ENCODE measurements at places on chromosomes 3 and 15.

DNA sequence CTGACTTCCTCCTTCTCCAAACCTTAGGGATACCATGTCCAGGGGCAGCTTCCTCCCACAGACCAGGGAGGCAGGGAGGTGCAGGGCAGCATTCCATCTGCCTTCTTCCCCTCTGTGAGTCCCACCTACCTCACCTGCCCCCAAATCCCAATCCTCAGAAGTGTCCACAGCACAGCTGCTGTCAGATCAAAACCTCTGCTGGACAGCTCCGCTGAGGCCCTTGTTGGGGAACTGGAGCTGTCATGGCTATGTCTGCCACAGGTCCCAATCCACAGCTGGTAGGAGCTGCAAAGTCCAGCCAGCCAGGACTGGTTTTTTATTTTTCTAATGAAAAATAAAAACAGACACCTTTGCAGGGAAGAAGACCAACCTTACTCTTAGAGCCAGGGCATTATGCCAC is 40.7 kb upstream of the TBC1D21 start:
- no peak for DNase-seq

DNA sequence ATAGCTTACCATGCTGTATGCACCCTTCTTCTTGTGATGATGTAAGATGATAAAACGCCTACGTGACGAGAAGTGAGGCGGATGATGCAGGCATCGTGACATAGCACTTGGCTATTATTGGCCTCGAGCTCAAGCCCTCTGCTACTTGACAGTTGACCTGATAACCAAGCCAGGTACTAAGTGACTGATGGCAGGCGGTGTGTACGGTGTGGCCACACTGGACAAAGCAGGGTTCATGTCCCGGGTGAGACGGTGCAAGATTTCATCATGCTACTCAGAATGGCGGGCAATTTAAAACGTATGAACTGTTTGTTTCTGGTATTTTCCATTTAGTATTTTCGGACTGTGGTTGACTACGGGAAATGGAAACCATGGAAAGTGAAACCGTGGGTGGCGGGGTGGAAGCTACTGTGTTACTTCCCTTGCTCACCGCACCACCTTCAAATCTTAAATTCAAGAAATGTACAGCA is 57.7 kb downstream of the SLC12A8 start:
- no peak for DNase-seq

DNA sequence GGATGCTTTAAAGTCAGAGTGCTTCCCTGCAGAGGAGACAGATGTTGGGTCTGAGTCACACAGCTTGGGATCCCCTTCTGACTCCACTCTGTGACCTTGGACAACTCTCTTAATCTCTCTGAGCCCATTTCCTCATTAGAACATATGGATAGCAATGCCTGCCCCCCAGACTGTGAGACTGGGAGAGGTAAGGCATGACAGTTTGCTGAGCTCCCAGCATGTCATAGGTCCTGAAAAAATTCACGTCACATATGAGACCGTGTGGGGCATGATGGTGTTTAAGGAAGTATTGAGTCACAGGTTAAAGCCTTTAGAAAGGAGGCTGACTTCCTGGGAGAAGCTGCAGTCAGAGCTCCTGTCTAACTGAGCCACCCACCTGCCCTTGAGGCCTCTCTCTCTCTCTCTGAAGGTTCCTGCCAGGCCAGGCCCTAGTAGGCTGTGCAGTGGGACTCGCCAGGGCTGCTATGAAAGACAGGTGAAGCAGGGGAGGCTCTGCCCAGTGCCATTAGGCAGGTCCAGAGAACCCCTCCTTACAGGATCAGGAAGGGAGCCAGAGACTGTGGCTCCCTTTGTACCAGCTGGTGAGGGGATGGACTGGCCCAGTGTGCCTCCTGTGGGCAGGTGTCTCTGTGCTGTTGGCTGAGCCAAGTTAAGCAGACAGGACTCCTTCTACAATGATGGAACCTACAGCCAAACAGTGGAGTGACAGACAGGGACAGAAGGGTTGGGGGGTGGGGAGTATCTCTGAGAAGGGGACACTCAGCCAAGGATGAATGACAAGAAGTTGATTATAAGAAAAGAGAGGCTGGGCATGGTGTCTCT is 19.5 kb upstream of the DOCK3 start:
- no peak for DNase-seq

DNA sequence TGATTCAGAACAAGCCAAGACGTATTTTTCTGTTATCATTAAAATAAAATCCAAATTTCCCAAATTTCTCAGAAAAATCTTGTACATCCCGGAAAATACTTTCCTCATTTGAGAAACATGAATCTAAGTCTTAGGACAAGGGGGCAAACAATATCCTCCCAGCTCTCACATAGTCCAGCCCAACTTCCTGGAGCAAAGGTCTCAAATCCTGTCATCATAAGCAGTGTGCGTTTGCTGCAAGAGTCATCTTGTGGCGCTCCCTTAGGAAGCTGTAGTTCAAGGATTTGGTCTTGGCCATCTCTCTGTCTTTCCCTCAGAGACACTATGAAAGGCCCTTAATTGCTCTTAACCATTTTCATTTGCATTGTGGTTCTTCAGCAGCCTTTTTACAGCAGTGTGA is 57.5 kb upstream of the GSK3B start:
- no peak for DNase-seq

- no peak for DNase-seq
Observed at GRCh38 chr15:77993374-77993911, 84.1 kb downstream of the TBC1D2B start.

- DNase-seq, result no peak
Observed at GRCh38 chr15:41926185-41927056, 32.6 kb upstream of the SPTBN5 start.
